ENCODE measurements at places on chromosomes 4 and X. TPM values are rescaled to one million over a fixed set of nuclear protein-coding genes. Genes with fewer than 3 reads are reported as not detected.

Gene TBC1D9
- not detected for total RNA-seq

DNA sequence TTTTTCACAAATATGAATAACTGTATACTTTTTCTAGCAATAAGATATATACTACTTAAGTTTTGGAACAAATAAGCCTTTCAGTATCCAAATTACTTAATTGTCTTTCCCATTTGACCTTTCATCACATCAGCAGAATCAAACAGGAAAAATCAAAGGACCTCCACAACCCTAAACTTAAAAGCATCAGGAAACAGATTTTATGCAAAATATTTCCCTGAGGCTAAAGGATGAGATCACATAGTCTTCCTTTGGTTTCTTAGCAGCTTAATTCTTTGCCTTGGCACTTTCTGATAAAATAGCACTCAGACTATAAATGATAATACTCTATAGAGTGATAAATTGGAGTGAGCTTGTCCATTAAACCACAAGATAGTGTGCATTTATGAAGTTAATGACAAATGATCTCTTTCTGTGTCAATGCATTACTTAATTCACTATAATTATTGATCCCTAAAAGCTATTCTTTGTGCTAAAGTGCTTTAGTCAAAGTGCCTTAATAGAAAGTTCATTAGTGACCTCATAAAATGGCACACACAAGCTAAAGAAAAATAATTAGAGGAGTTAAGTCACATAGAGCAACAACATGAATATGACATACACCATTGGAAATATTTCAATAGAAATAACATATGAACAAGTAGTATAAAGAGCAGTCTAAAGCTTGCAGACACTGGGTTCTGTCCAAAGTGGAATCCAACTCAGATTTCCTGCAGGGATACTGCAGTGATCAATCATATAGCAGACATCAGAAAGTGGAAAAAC, 15.7 kb upstream of the NDST3 start:
- no peak overlapping the region for H3K27ac ChIP-seq
- no peaks in the 10 kb centered on the region for H3K27me3 ChIP-seq
- H3K4me1 ChIP-seq: no peaks in the 10 kb centered on the region
- DNase-seq: no peak
- H3K4me3 ChIP-seq: no peak overlapping the region
- no peaks in the 10 kb centered on the region for H3K36me3 ChIP-seq

Gene DAPP1
- total RNA-seq: 24.6 TPM

- peaks cover 43% of the 10 kb centered on the region for H3K4me1 ChIP-seq
- peaks cover 5% of the 10 kb centered on the region for H3K36me3 ChIP-seq
- no peaks in the 10 kb centered on the region for H3K27me3 ChIP-seq
- DNase-seq: no peak
- no peak overlapping the region for H3K27ac ChIP-seq
These were observed 42.1 kb downstream of the AFF1 start for GRCh38 chr4:86976801-86977485.

DNA sequence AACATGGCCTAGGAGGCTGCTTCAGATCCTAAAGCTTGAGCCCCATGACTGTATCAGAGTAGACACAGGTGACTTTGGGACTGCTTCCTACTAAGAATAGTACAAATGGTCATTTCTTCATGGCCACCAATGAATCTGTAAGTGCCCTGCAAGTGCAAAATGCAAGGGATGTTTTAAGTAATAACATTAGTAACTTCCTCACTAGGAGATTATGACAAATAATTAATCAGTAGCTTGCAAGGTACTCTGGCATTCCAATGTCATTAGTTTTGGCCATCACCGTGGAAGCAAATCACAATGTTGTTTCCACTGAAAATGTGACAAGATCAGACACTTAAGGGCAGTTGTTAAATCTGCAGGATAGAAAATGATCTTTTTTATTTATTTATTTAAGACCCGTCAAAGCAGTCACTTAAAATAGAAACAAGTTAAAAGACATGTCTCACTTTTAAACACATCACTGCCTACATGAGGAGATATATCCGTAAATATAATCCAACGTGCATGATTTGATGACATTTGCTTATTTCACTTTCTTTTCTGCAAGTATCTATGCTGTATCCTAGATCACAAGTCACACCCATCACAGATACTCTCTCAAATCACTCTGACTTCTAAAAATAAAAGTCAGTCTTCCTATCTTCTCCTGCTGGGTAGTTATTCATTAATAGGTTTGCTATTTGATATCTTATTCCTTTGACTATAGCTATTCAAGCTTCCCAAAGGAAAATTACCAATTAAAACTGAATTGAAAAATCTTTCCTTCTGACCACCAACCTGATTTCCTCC, 400.6 kb downstream of the IL15 start:
- no peaks in the 10 kb centered on the region for H3K27me3 ChIP-seq
- H3K27ac ChIP-seq: no peak overlapping the region
- H3K4me1 ChIP-seq: peaks cover 11% of the 10 kb centered on the region
- H3K36me3 ChIP-seq: no peaks in the 10 kb centered on the region

- H3K27me3 ChIP-seq: no peaks in the 10 kb centered on the region
- H3K27ac ChIP-seq: no peak overlapping the region
- DNase-seq: no peak
- no peaks in the 10 kb centered on the region for H3K36me3 ChIP-seq
These were observed 914.8 kb upstream of the GRIA3 start for GRCh38 chrX:122269243-122269781.

DNA sequence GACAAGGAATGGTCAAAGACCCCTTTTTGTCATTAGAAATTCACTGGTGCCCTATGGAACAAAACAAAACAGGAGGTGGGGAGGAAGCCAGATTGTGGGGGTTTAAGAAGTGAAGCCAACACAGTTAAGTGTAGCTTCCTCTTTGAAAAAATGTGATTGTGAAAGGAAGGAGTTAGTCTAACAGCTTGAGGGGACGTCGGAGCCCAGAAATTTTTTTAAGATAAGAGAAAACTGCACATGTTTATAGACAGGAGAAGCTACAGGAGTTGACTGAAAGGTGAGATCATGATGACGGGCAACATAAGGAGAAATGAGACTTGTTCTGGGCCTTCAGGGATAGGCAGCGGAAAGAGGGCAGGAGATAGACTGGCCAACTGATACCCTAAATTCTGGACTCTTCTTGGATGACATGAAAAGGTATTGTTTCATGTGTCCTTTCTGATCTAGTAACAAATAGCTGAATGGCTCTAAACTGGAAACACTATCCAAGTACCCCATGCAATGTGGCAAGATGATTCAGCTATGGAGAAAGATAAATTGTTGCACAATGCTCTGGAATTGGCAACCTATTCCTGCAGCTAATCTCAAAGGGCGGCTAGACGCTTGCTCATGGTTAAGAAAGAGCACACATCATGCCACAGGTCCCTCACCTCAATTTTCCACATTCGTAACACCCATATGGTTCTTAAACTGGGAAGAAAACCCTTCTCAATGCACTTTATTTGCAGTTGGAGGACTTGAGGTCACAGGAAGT, 3.7 kb upstream of the HDAC8 start:
- no peak overlapping the region for H3K4me3 ChIP-seq
- H3K36me3 ChIP-seq: peaks cover under 1% of the 10 kb centered on the region
- H3K27me3 ChIP-seq: peaks cover 10% of the 10 kb centered on the region

- DNase-seq: no peak
- no peaks in the 10 kb centered on the region for H3K27me3 ChIP-seq
- no peak overlapping the region for H3K4me3 ChIP-seq
These were observed 348.8 kb downstream of the GASK1B start for GRCh38 chr4:157824021-157824420.

DNA sequence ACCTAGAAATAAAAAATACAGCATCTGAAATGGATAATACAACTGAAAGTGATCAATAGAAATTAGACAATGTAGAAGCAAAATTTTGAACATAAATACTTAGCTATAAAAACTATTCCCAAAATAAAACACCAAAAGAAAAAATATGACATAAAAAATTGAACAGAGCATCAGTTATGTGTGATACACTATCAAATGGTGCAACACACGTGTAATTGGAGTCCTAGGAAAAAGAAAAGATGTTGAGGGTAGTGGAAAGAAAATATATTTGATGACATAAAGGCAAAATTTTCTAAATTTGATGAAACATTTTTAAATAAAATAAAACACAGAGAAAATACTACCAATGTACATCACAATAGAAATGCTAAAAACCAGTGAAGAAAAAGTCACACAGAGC, 63.1 kb downstream of the NPY2R start:
- H3K27me3 ChIP-seq: no peaks in the 10 kb centered on the region
- no peak overlapping the region for H3K4me3 ChIP-seq
- H3K27ac ChIP-seq: no peak overlapping the region
- no peaks in the 10 kb centered on the region for H3K4me1 ChIP-seq
- H3K36me3 ChIP-seq: no peaks in the 10 kb centered on the region

GRCh38 chrX:121479406-121479805, 432.0 kb downstream of the GLUD2 start:
- H3K36me3 ChIP-seq: no peaks in the 10 kb centered on the region
- no peaks in the 10 kb centered on the region for H3K4me1 ChIP-seq
- no peak overlapping the region for H3K27ac ChIP-seq
- DNase-seq: no peak

Gene GNRHR
- total RNA-seq: not detected

All from activated CD8-positive, alpha-beta memory T cell treated with anti-CD3 and anti-CD28 coated beads, Interleukin-2, amount 10 ng/mL, durations not matched to agents 7 days and 5 days (primary cell).